ENCODE measurements at places on chromosomes 4 and X.

DNA sequence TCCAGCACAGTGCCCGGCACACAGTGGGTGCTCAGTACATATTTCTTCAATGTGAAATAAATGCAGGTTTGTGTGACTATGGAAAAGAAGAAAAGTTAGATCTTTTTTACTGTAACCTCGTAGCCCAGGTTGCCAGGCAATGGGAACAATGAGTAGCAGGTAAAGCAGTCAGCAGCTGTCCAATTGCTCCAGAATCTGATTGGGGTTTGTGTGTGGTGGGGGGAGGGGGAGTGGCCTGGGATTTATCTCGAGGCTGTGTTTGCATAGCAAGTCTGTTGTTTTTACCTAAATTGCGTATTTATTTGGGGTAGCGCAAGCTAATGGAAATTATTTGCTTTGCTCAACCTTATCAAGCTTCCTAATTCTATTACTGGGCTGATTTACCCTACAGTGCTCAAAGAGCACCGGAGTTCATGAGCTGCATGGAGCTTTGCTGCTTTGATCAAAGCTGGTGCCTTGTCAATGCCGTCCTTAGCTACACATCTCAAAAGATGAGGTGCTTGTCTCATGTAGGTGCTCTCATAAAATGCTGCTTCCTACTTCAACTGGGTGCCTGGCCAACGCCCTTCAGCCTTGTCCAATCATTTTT lies 145.0 kb upstream of the DGKK start:
- no peak for DNase-seq

DNA sequence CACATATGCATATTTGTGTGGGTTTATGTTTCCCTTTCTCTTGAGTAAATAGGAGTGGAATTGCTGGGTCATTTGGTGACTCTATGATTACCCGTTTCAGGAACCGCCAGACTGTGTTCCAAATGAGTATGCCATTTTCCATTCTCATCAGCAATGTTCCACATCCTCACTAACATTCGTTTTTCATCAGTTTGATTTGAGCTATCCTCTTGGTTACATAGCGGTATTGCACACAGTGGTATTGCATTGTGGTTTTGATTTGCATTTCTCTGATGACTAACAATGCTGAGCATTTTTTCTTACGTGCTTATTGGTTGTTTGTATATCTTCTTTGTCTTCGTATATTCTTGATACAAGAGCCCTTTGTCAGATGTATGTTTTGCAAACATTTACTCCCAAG lies 218.0 kb upstream of the AMOT start:
- DNase-seq: no peak

GRCh38 chr4:107603430-107603829 lies 116.6 kb downstream of the PAPSS1 start:
- DNase-seq: no peak

- no peak for DNase-seq
Observed at GRCh38 chrX:3990569-3990968, 277.1 kb upstream of the PRKX start.

DNA sequence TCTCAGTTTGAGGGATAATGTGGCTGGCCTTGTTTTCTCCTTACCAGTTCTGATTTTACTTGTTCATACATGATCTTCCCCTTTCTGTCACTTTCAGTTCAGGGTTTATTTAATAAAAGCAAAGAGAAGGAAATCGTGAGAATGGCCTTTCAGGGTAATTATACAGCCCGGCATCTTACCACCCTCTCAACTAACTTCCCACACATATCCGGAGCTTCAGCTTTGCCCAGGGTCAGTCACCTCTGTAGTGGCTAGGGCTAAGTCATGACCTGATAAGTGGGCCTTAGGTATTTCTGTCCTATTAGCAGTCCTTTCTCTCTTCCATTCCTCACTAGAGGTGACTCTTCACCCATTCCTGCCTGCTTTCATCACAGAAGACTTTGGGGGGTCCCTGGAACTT lies 15.8 kb downstream of the TRPC5 start:
- no peak for DNase-seq

- no peak for DNase-seq
Observed at GRCh38 chr4:10276152-10276551, 159.6 kb upstream of the WDR1 start.

DNA sequence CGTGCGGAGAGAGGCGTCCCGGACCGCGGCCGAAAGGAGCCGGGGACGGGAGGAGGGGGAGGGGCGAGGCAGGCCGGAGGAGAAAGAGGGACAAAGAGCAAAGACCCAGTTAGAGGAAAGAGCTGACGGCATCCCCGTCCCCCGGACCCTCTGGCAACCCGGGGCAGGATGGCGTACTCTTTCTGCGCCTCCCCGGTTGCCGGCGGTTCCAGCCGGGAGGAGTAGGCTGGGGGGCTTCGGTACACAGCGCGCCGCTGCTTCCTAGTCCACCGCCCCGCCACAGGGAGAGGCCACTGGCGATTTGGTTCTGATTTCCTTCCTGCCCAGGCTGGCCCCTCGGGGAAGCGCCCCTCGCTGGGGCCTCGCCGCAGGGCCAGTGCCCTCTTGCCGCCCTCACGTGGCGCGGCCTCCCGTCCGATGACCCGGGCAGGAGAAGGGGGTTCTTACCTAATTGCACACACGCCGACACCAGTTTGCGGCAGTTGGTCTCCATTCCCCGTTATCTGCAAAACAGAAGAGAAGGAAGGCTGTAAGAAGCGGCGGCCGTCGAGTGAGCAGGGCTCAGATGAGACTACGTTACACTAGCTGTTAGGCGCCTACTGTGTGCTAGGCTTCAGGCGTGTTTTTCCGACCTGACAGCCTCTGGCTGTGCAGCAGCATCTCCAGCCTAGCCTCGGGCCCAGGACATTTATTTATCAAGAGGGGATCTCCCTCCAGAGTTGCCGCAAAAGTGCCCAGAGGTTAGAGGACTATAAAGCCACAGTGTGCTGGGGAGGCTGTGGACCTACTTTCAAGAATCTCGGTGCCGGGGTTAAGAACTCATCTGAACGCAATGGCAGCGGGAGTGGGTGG lies 9.9 kb upstream of the PITX2 start:
- DNase-seq: no peak

- no peak for DNase-seq
Observed at GRCh38 chr4:30717208-30718020, 2.8 kb upstream of the PCDH7 start.

GRCh38 chr4:116387937-116388474 lies 697.4 kb downstream of the TRAM1L1 start:
- DNase-seq: no peak

- DNase-seq: no peak
Observed at GRCh38 chrX:136176399-136176825, 29.1 kb downstream of the FHL1 start.

GRCh38 chrX:43643201-43643600 lies 12.9 kb upstream of the MAOA start:
- DNase-seq: no peak

All from activated CD4-positive, alpha-beta T cell treated with anti-CD3 and anti-CD28 coated beads for 1 hour (primary cell).